NCI-H1436 (cell line): ENCODE measurements at places on chromosomes 2 and 18.

GRCh38 chr2:56127463-56128152 is 56.2 kb upstream of the CCDC85A start:
- peak; percentile 50 for DNase-seq

DNA sequence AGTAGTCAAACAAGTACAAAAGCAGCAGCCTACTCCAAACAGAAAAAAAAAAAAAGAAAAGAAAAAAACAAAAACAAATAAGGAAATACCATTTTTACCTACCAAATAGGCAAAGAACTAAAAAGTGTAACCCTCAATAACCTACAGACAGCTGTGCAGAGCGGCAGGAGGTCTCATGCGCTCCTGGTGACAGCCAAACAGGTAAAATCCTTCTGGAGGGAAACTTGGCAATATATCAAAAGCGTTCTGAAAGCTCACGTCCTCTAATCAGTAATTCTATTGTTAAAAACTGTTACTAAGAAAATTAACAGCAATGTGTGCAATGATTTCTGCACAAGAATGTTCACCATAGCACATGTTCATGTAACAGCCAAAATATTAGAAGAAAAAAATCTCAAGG is 105.6 kb downstream of the AFF3 start:
- no peak for DNase-seq

DNA sequence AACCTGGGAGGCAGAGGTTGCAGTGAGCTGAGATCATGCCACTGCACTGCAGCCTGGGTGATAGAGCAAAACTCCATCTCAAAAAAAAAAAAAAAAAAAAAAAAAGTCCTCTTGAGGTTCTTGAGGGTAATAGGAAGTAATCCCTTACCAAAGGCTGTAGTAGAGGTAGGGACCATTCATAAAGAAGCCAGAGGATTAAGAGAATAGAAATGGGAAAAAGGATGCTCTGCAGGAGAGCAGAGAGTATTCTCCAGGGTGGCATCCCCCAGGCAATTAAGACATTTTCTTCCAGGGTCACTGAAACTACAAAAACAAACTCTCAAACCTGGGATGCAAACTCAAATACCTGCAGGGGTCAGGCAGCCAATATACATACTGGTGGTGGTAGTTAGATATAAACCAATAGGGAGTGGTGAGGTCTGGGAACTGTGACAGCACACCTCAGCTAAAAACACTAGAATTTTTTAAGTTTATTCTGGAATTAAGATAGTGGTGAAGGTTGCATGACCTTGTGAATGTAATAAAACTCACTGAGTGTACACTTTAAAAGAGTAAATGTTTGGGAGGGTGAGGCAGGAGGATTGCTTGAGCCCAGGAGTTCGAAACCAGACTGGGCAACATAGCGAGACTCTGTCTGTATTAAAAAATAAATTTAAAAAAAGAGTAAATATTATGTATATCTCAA is 24.7 kb downstream of the RAPH1 start:
- no peak for DNase-seq

DNA sequence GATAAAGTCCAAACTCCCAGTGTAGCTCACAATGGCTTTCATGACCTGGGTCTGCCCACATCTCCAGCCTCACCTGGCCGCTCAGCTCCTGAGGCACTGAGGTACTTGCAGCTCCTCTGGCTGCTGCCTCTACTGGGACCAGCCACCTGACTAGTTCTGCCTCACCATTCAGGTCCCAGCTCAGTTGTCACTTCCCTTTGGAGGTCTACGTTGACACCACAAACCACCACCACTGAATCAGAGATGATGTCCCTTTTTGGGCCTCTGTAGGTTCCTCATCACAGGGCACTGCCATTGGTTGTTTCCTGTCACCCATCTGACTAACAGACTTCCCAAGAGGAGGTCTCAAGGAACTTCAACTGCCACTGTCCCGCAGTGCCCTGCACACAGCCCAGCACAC is 21.2 kb downstream of the SPP2 start:
- DNase-seq: no peak

DNA sequence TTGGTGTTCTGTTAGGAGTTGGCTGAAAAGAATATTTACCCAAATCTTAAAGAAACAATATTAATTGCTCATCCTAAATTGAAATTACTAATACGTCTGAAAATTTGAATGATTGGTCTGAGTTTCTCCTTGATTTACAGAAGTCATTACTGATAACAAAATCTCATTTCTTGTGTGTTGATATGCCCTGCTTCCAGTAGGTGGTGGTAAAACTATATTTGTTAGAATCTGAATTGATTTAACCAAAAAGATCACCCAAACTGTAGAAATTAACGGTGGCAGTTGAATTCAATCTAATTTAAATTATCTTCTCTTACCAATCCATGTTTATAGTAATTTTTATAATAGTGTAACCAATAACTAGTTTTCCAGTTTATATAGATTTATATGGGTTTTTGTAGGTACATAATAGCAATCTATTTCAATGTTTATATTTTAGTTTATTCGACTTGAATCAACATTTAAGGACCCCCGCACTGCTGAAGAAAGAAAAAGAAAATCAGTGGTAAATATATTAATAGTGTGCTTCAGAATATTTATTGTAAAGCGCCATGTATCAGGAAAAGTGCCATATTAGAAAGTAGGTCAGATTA is 38.3 kb downstream of the PAPOLG start:
- no peak for DNase-seq

DNA sequence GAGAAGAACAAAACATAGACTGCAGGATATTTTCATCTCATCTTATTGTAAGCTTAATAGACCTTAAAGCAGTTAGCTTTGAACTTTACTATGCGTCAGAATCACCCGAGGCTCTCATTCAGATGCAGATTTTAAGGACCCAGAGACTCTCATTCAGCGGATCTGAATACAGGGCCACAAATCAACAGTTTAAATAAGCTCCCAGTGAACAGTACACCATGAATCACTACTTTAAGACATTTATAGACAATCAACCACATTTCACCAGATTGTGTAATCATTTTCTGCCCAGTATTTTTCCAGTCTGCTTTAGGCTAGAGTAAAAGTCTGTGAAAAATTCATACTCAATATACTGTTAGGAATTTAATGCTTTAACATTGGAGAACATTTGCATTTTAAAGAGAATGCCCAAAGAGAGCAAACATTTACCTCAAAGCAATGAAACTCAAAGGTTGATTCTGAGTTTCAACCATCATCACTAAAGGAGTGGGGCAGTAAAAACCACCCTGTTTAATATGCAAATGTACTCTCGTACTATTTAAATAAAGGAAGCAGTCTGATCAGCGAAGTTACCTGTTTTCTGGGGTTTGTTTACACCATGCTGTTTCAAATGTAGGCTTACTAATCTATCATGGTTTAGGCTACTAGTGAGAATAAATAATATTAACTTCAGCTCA is 11.0 kb upstream of the ALPK2 start:
- DNase-seq: no peak

- no peak for DNase-seq
Observed at GRCh38 chr2:69615969-69616368, 27.6 kb downstream of the AAK1 start.

- no peak for DNase-seq
Observed at GRCh38 chr2:67216103-67216502, 181.0 kb upstream of the ETAA1 start.

- DNase-seq: no peak
Observed at GRCh38 chr2:112757265-112757664, 7.1 kb downstream of the CKAP2L start.

DNA sequence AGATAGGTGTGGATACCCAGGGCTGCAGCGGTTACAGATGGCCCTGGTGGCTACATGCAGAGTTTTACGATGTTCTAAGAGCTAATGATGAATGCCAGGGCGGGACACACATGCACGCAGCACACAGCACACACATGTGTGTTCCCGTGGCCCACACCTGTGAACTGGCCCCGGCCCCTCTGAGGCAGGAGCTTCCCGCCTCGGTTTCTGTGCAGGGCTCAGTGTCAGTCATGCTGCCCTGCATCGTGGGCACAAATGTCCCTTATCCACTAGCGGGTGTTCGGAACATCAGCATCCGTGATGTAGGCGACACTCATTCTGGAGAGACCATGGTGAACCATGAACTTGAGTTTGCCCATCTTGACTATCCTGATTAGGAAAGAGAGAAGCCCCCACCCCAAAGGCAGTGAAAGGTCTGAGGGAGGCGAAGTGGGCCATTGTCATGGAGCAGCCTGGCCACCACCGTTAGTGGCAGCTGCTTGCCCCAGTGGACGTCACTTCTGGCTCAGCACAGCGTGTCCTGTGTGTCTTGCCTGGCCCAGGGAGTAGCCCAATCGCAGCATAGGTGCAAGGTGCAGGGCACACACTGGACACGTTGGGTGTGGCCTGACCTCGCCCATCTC is 43.8 kb downstream of the DCDC2C start:
- no peak for DNase-seq

DNA sequence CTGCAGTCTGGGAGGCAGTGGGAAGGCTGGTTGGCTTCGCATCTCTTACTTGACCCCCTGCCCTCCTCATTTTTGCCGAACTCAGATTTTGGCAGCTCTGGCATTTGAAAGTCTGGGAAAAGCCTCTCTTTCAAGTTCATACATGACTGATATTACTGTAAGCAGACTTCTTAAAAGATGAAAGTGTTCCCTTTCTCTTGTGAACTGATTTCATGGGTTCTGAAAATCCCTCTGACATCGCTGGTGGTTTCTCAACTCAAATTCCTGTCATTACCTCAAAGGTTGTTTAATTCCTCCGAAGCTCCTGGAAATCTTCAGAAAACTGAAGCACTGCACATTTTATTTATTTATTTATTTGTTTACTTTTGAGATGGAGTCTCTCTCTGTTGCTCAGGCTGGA is 16.9 kb upstream of the SLC38A11 start:
- DNase-seq: no peak

GRCh38 chr2:7665880-7666279 is 748.7 kb downstream of the RNF144A start:
- DNase-seq: no peak

DNA sequence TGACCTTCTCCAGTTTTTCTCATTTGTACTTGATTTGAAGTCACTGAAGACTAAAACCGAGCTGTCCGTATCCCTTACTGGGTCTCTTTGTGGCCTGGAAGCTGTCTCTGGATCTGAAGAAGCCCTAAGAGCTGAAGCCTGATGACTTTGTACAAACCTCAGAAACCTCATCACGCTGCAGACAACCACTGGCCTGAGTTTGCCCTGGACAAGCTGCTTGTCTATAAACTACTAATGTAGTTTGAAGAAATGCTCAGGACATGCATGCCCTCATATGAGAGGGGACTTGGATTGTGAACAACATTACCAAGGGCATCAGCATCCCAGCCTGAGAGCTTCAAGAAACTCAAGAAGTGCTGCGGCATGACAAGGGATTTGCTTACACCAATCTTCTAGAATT is 79.3 kb upstream of the CBLN2 start:
- DNase-seq: no peak

GRCh38 chr18:2855560-2856350 is 8.9 kb downstream of the EMILIN2 start:
- no peak for DNase-seq
